LHCN-M2 (cell line): ENCODE measurements at places on chromosomes 11 and 22. TPM values are rescaled to one million over a fixed set of nuclear protein-coding genes. Genes with fewer than 3 reads are reported as not detected.

The PRSS23 gene
- total RNA-seq, result 141 and 157 TPM in 2 replicates

The UCP3 gene
- 0.71 and 1.1 TPM in 2 replicates for total RNA-seq

The SLC29A2 gene
- not detected in 2 replicates for total RNA-seq

The CSF2RB gene
- not detected in 2 replicates for total RNA-seq

The B3GAT1 gene
- total RNA-seq, result not detected in 2 replicates

The ZDHHC24 gene
- 20.1 and 24.8 TPM in 2 replicates for total RNA-seq

The CHRM1 gene
- total RNA-seq, result not detected in 2 replicates

The TRMU gene
- 53.6 and 59.0 TPM in 2 replicates for total RNA-seq

The NUDT22 gene
- 89.8 and 101 TPM in 2 replicates for total RNA-seq

The PNPLA5 gene
- 0.23 and 0.45 TPM in 2 replicates for total RNA-seq

The SPINDOC gene
- 31.7 and 33.8 TPM in 2 replicates for total RNA-seq

The ADM2 gene
- total RNA-seq, result not detected in 2 replicates

The LGR4 gene
- 3.9 and 4.9 TPM in 2 replicates for total RNA-seq

The C2CD3 gene
- 20.2 and 22.8 TPM in 2 replicates for total RNA-seq

The PNPLA3 gene
- total RNA-seq, result 21.7 and 23.0 TPM in 2 replicates

The TYR gene
- total RNA-seq, result not detected in 2 replicates

The ROM1 gene
- 8.9 and 10.3 TPM in 2 replicates for total RNA-seq

The SLC25A45 gene
- total RNA-seq, result 1.4 and 2.3 TPM in 2 replicates

The RGL4 gene
- total RNA-seq, result not detected in 2 replicates

The OOSP3 gene
- not detected in 2 replicates for total RNA-seq

The CHADL gene
- total RNA-seq, result 0.19 and 2.4 TPM in 2 replicates

The UCP2 gene
- total RNA-seq, result 4.3 and 8.0 TPM in 2 replicates

The SLC6A5 gene
- total RNA-seq, result not detected in 2 replicates

The ALX4 gene
- total RNA-seq, result not detected in 2 replicates

The CALCA gene
- total RNA-seq, result not detected in 2 replicates

The OR5P2 gene
- not detected in 2 replicates for total RNA-seq

The CNGA4 gene
- not detected in 2 replicates for total RNA-seq

The APOA5 gene
- not detected in 2 replicates for total RNA-seq

The KCNK7 gene
- total RNA-seq, result 0.11 TPM in 1 of 2 replicates, not detected in the other

The GRIA4 gene
- not detected in 2 replicates for total RNA-seq

The RTN4R gene
- total RNA-seq, result 0.63 TPM in 1 of 2 replicates, not detected in the other

The PTDSS2 gene
- total RNA-seq, result 40.7 and 51.2 TPM in 2 replicates

The INS gene
- total RNA-seq, result not detected in 2 replicates

The CSRP3 gene
- total RNA-seq, result 0.32 and 0.46 TPM in 2 replicates

The OR52I1 gene
- total RNA-seq, result not detected in 2 replicates

The HTR3A gene
- not detected in 2 replicates for total RNA-seq

The ACRV1 gene
- total RNA-seq, result not detected in 2 replicates

The VWA5A gene
- total RNA-seq, result 6.0 and 9.7 TPM in 2 replicates

The RBFOX2 gene
- total RNA-seq, result 97.6 and 116 TPM in 2 replicates
